Liver (tissue), 10 donors: ENCODE measurements at places on chromosomes 1 and 21. TPM values are rescaled to one million over a fixed set of nuclear protein-coding genes. Genes with fewer than 3 reads are reported as not detected.

SGIP1 gene
- polyA plus RNA-seq: 0.09 TPM

RHCE gene
- 0.46 TPM for polyA plus RNA-seq

WDR64 gene
- 0.26 TPM for polyA plus RNA-seq

GRCh38 chr1:231793893-231794292, 167.3 kb downstream of the DISC1 start:
- DNase-seq: no peak

DNA sequence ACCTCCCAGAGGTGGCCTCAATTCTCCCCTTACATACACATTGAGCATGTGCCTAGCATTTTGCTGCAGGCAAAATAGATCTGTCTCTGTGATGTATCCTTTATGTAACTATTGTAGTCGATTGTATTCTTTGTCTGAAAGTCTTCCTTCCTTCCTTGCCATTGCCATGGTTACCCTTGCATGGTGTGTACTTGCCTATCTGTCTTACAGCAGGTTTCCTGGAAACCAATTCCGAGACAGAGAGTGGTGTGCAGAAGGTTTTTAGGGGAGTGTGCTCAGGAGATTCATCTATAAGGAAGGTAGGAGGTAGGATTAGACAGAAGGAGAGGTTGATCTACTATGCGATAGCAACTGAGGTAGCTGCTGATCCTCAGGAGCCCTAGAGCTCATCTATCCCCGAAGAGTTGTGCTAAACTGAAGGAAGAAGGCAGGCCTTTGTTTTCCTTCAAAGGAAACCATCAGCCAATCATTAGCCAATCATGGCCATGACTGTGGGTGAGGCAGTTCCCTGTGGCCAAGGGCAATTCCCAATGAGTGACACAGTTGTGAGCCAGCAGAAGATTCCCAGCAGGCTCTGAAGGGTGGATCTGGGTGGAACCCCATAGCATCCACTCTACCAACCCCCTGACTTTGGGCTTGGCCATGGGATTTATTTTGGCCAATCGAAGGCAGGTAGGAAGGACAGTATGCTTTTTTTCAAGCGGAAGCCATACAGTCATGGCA, 15.0 kb downstream of the CITED4 start:
- no peak for DNase-seq
